ENCODE measurements at places on chromosomes 4 and X.

GRCh38 chr4:25057299-25057698, 26.6 kb upstream of the LGI2 start:
- DNase-seq: no peak

DNA sequence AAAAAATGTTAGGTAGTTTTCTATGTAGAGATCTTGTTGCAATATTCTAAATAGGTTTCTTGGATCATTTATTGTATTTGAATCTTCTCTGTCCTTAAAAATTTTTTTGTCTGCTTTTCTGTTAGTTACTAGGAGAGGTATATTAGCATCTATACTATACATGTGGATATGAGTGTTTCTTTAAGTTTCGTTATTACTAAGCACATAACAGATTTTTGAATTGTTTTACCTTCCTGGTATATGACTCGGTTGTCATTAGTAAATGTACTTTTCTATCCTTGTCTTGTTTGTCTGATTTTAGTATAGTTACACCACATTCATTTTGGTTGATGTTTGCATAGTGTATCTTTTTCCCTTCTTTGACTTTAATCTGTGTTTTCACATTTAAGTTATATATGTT, 20.2 kb downstream of the PYURF start:
- no peak for DNase-seq

GRCh38 chr4:16646459-16646858, 252.0 kb downstream of the LDB2 start:
- DNase-seq: no peak

DNA sequence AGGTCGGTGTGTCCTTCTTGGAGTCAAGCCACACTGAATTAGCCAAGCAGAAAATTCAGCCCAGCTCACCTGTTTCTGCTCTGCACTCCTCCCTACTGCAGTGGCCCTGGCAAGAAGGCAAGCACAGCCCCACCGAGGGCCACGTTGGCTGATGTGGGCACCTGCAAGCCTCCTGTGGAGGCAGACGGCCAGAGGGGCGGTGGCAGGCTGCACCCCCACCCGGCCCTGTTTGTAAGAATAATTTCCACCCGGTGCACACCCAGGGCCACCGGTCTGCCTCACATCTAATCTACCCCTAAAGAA, 18.8 kb downstream of the PPP2R2C start:
- no peak for DNase-seq

DNA sequence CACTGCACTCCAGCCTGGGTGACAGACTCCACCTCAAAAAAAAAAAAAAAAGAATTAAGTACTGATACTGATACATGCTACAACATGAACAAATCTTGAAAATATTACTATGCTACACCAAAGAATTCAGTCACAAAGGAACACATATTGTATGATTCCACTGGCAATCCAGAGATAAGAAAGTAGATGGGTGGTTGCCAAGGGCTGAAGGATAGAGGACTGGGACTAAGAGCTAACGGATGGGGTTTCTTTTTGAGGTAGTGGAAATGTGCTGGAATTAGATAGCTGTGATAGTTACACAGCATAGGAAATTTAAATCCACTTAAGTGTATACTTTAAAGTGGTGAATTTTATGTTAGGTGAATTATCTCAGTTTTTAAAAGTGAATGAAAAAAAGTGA, 12.5 kb downstream of the ATP11C start:
- no peak for DNase-seq

GRCh38 chr4:18138076-18138665, 116.6 kb upstream of the LCORL start:
- no peak for DNase-seq

GRCh38 chrX:148658115-148658730, 157.8 kb downstream of the AFF2 start:
- no peak for DNase-seq

- DNase-seq: no peak
Measured at GRCh38 chr4:116001291-116001690, 887.9 kb upstream of the NDST4 start.

- DNase-seq: no peak
Measured at GRCh38 chr4:156053174-156053573, 99.5 kb upstream of the CTSO start.

- DNase-seq: no peak
Measured at GRCh38 chr4:8350841-8351461, 81.4 kb downstream of the HTRA3 start.

DNA sequence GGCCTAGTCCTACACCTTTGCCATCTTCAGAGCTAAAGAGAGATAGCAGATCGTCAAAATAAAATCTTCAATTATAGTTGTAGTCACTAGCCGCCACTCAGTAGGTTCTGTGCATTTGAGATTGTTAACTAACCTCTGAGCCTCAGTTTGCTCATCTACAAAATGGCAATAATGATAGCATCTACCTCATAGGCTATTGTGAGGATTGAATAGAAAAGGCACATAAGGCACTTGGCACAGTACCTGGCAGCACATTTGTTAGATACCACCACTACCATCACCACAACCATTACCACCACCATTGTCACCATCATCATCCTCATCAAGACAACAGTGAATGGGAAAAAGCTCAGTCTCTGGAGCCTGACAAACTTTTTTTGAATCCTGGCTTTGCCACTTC, 134.6 kb downstream of the AMMECR1 start:
- DNase-seq: no peak

DNA sequence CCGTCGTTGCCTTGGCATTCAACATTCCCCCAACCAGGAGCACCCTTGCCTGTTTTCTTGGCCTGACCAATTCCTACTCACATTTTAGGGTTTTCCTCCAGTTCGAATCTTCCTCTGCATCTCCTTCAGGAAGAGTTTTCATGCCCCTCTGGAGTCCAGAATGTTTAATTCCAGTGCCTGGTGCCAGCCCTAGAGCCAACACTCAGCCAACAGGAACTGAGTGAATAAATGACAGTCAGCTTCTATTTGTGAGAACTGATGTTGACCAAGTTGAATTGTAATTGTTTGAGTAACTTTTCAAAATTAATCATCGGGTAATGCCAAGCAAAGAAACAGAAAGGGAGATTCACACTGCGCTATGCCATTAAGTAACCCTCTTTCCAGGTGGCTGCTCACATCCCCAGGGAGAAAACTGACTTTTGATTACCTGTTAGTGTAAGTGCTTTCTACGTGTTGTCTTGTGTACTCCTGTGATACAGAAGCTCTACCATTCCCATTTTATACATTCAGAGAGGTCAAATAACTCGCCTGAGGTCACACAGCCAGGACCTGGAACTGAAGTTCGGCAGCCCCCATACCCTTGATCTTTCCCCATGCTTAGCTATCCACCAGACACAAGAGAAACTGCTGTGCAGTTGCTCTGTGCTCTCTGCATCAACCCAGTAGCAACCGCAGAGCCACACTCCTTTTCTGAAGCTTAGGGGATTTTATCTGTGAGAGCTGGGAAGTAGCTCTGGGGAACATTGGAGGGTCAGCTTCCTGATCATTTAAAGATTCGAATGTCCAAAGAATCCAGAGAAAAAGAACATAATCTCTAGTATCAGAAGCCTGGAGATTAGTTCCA, 19.0 kb upstream of the SLC2A9 start:
- DNase-seq: no peak

- no peak for DNase-seq
Measured at GRCh38 chrX:29295987-29296680, 708.9 kb downstream of the IL1RAPL1 start.

GRCh38 chr4:67236788-67237187, 308.5 kb downstream of the CENPC start:
- no peak for DNase-seq

GRCh38 chr4:78592088-78592783, 40.7 kb downstream of the ANXA3 start:
- no peak for DNase-seq

DNA sequence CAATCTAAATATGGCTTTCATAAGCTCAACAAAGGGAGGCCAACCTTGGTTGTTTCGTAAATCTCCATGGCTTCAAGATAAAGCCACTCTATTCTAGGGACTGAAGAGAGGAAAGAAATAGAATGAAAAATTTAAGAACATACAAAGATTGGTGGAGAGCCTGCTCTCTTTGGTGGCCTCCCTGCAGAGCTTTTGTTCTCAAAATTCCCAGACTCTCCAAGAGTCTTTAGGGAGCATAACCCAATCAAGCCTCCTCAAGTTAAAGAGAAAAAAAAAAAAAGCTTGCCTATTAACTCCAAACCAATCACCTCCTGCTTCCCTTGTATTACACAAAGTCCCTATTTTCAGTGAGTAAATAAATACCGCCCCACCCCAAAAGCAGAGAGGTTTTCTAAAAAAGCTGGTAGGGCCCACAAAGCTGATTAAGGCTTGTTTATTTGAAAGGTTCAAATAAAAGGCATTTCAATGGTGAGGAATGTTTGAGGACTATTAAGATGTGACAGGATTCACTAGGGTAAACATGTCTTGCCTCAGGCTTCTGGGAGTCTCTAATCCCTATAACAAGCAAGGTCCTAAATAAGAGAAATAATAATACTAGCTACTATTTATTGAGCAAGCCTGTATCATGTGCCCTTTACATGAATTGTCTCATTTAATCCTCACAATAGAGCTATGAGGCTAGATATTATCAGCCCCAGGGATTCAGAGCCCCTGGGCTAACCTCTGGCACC, 71.6 kb downstream of the GPC3 start:
- DNase-seq: no peak

DNA sequence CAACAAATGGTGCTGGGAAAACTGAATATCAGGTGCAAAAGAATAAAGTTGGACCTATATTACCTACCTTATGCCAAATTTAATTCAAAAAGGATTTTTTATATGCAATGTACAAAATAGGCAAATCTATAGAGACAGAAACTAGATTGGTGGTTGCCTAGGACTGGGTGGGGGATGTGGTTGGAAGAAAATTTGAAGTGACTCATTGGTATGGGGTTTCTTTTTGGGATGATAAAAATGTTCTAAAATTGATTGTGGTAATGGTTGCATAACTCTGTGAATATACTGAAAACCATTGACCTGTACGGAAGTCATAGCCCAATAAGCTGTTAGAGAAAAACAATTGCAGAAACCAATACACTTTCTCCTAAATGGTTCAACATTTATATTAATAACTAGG, 72.1 kb downstream of the COL4A5 start:
- DNase-seq: no peak

DNA sequence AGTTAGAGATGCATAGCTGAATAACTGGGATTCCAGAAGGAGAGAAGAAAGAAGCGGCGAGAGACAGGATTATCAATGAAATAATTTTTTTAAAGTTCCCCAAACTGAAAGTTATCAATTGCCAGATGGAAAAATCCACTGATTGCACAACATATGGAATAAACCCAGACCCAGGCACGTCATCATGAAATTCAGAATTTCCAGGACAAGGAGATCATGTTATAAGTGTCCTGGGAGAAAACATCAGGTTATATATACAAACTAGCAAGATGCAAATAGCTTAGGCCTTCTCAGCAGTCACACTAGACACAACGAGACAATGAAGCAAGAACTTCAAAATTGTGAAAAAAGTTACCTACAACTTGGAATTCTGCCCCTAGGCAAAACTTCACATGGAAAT, 200.0 kb downstream of the PALLD start:
- DNase-seq: no peak

- no peak for DNase-seq
Measured at GRCh38 chr4:7381221-7381889, 53.4 kb downstream of the PSAPL1 start.

DNA sequence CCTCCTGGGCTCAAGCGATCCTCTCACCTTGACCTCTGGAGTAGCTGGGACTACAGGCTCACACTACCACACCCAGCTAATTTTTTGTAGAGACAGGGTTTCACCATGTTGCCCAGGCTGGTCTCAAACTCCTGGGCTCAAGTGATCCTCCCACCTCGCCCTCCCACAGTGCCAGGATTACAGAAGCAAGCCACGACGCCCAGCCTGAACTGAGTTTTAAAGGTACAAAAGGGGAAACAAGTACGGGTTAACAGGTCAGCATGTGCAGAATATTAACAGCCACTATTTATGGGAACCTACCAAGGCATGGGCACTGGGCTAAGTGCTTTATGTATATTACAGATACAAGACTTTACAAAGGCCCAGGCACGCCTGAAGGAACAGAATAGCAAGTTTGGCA, 164.3 kb upstream of the GPC4 start:
- DNase-seq: no peak

GRCh38 chr4:137213372-137214173, 318.7 kb downstream of the PCDH18 start:
- no peak for DNase-seq

DNA sequence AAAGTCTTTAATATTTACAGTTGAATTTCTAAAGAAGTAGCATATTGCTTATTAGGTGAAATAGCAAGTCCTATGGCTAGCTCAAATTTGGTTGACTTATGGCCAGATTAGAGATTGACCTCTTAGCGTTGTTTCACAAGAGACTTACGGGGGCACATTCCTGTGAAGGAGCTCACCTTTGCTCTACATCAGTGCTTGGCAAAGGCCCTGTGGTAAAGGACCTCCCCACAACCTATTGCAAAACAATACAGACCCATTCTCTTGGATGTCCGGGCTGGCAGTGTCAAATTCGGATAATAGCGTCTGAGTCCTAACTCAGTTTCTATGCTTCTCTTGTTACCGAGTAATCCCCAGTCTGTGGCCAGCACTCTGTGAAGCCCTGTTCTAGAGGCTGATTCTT, 10.9 kb downstream of the PDHA1 start:
- DNase-seq: no peak

GRCh38 chr4:154982187-154983047, 201.3 kb downstream of the RBM46 start:
- DNase-seq: no peak

- DNase-seq: no peak
Measured at GRCh38 chrX:18702362-18703195, 4.9 kb upstream of the PPEF1 start.

DNA sequence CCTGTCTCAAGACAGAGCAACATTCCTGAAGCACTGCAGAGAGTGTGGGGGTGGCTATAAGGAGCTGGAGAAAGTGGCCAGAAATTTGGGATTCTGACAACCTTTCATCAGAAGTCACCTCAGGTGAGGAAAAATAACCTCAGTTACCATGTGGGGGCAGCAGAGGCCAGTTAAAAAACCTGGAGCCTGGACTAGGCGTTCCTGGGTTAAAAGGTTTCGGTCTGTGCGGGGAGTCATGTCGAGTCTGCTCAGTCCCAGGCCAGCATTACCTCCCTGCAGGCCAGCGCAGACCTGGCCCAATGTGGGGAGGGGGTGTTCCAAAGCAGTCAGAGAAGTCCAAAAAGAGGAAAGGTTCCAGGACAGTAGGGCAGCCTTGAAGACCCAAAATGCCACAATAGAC, 10.9 kb upstream of the NALF2 start:
- no peak for DNase-seq

GRCh38 chr4:144985531-144985930, 112.5 kb downstream of the ANAPC10 start:
- no peak for DNase-seq

GRCh38 chr4:172554588-172554987, 614.0 kb upstream of the GALNT7 start:
- DNase-seq: no peak

All from KG1 (cell line).